ENCODE measurements at places on chromosomes 1 and 21.

GRCh38 chr1:114100148-114100547, 53.5 kb downstream of the SYT6 start:
- no peak for DNase-seq

- DNase-seq = no peak
Observed at GRCh38 chr1:33082575-33083108, 1.7 kb downstream of the AZIN2 start.

GRCh38 chr21:25457411-25457810, 149.9 kb downstream of the MRPL39 start:
- no peak for DNase-seq

DNA sequence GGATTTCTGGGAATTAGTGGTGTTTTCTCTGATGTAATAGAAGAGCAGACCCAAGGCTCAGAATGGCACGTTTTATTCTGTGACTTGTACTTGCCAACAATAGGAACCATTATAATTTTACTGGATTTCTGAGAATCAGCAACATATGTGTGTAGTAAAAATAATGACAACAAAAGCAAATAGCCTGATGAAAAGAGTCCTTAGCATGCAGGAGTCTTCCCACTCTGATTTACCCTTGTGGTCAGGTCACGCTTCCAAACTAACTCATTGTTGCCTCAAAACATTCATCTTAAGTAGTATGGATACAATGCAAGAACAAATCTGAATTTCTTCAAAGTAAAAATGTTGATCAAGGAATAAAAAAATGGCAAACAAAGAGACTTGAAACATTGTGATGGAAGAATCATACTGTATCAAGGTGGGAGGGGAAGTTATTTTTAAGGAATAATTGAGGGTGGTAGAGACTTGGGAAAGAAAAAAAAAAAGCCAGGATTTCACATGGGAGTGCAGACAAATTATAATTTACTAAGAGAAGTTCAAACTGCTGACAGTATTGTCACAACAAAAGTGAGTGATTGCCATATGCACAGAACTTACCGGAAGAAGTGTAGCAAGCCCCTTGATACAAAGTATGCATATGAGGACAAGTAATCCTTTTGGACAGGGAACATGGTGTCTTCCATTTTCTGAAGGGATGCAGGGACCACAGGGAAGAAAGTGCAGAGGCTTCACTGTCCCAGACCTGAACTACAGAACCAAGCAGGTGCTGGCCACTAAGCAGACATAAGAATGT, 31.2 kb upstream of the RGL1 start:
- DNase-seq = no peak

DNA sequence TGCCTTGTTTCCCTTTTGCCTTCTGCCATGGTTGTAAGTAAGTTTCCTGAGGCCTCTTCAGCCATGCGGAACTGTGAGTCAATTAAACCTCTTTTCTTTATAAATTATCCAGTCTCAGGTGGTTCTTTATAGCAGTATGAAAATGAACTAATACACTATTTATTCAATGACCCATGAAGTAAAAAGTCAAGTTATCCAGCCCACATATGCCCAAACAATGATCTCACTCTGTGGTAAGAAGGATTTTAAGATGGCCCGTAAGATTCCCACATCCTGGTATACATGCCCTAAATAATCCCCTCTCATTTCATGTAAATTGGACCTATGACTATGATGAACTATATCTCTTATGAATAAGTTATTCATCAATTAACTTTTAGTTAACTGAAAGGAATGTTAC, 1008.3 kb upstream of the B3GALT2 start:
- DNase-seq = no peak

DNA sequence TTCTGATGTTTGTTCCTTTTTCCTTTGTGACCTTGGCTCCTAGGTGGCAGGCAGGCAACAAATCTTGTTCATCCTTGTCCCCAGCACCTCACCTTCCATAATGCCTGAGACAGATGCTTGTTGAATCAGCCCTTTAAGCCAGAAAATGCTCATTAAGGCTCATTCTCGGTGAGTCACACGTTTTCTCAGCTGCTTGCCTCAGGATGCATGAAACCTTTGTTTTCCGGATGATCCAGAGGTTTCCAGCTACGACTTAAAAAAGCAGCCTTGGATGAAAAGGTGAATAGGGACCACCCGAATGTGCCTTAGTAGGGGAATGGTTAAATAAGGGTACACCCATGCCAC, 4.6 kb upstream of the ATP13A2 start:
- no peak for DNase-seq

DNA sequence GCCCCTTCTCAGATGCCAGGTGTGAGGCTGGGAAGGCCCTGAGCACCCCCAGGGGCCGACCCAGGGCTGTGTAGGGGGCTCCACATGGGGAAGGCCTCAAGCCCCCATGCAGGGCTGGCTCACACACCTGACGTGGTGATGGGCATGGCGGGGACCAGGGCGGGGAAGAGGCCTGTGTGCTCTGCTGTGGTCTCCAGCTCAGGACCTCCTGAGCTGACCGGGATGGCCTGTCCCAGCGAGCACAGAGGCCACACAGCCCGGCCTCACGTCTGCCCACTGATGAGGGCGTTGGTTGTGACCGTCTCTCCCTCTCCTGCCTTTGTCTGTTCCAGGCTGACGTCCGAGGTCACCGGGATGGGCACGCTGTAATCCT, 40.2 kb upstream of the COL6A1 start:
- DNase-seq = no peak

DNA sequence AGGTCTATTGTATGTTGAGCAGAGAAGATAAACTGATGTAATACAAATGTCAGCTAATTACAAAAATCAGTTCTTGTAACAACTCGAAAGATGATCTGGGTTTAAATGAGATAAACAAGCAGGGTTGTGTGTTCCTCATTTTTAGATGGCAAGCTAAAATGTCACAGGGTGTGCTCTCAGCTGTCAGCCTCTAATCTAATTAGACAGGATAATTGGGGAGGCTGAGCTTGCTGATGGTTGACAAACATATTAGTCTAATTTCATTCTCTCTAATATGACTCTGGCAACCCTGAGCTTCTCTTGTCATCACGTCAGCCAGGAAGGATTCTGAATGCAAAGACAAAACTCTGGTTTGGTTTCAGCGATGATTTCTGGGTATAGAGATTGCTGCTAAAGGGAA, 335.3 kb upstream of the KAZN start:
- DNase-seq = no peak

GRCh38 chr1:179881642-179882252, 338 bp upstream of the TOR1AIP1 start:
- DNase-seq = no peak

GRCh38 chr1:26378088-26378878, 5.7 kb upstream of the ZNF683 start:
- peak; percentile 71 for DNase-seq

DNA sequence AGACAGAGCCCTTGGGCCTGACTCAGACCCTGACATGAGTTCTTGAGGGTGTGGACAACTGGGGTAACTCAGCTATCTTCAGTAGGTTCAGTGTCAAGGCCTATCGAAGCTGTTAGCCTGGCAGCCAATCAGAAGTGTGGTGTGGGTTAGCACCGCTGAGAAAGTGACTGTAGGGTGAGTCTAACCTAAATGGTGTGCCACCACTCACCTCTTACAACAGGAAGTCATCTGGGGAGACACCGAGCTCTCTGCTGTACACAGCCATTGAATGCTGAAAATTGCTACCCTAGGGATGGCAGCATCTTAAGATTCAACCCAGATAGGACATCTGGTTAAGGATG, 44.6 kb downstream of the RASSF5 start:
- no peak for DNase-seq

DNA sequence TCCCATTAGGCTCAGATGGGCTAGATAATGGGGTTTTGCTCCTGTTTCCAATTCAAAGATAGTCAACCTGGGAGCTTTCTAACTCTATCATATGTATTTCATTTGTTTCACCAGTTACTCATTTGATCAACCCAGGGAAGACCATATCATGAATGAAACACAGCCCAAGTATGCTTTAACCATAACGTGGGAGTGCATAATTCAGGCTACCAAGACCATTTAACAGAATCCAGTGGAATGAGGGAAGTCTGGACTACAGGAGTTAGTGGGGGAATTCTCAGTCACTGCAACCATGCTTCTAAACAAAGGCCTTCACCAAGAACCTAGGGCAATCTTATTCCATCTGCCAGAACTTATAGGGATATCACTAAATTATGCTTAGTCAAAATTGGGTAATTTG, 15.0 kb upstream of the SLC16A1 start:
- DNase-seq = no peak

GRCh38 chr1:162168261-162168660, 98.8 kb downstream of the NOS1AP start:
- no peak for DNase-seq

GRCh38 chr1:8797216-8797615, 20.2 kb downstream of the RERE start:
- no peak for DNase-seq

DNA sequence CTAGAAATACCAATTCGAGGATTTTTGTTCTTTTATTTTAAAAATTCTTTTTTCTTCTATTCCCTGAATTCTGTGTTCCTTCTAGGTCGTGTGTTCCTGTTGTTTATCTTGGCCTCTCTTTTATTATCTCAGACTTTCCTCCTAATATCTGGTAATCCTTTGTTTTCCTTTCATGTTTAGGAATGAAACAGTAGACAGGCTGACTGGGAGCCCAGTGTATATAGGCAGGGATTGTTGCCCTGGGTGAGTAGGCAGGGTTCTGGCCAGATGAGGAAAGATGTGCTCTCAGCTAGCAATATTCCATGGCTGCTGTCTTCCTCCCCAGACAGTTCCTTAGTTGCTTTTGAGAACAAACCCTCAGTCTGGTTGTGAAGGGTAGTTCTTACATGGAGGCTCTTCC, 161.8 kb upstream of the PDE4B start:
- no peak for DNase-seq

GRCh38 chr1:217569021-217569420, 61.9 kb downstream of the GPATCH2 start:
- no peak for DNase-seq

- DNase-seq = no peak
Observed at GRCh38 chr1:59815892-59816291, 1.1 kb downstream of the HOOK1 start.

- DNase-seq = no peak
Observed at GRCh38 chr1:95039360-95040031, 33.3 kb downstream of the ALG14 start.

- no peak for DNase-seq
Observed at GRCh38 chr1:23593556-23594148, 34.4 kb upstream of the ID3 start.

DNA sequence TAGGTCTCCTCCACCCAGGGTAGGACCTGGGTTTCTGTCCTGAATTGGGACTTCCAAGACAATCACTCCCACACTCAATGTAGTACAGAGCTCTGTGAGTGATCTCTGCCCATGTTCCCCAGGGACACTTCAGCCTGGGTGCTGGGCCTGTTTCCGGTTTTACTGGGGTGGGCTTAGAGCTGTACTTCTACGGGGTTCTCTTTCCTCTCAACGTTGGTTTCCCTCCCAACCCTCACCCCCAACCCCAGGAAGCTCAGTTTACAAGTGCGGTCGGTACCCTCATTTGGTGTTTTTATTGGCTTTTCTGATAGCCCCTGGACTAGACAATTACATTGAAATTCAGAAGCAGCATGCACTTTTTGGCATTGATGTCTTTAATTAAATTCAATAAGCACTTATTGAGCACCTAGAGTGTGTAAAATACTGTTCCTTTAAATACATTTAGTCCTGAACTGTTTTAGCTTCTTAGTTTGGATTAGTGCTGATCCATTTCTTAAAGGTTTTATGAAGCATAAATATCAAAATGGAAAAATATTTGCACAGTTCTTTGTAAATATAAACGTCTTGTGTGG, 542 bp upstream of the XPR1 start:
- DNase-seq = no peak

DNA sequence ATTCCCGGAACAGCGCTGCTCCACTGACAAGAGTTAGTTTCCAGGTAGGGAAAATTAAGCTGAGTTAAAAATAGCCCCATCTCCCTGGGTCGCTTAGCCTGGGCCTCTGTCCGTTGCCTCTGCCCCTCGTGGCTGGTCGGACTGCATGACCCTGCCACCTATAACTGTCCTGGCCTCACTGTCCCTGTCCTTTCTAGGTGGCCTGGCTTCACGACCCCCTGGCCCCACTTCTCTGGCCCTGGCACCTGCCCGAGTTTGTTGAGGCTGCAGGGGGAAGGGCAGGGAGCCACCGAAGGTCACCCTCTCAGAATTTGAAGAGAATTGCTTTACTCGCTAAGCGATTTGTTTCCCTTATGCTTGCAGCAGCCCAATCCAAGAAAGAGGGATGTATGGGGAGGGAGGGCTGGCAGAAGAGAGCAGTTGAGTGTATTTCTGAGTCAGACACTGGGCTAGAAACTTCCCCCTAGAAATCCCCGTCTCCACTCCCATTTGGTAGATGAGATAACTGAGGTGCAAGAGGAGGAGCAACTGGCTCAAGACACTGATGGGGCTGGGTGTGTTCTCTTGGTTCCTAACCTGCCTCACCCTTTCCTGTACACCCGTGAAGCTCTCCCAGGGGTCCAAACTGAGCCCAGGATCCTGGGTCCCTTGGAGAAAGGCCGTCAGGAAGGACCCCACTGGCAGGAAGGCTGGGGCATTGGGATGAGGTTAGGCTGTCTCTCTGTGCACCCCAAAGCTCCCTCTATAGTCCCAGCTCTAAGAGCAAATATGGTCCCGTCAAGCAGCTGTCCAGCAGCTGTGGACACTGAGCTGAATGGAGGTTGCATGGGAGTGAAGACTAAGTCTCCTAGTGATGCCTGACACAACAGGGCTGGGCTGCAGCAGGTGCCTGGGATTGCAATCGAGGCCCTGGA, 2.9 kb upstream of the EDN2 start:
- DNase-seq = no peak

DNA sequence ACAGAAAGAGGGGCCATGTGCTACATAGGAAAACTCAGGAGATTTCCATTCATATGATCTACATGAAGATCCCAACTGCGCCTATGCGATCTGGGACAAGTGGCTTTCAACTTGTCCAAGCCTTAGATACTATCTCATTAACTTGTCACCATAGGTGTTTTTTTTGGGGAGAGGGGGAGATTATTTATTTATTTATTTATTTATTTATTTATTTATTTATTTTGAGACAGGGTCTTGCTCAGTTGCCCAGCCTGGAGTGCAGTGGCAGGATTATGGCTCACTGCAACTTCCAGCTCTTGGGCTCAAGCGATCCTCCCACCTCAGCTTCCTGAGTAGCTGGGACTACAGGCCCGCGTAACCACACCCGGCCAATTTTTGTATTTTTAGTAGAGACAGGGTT, 11.3 kb downstream of the FABP3 start:
- DNase-seq = no peak

- DNase-seq = no peak
Observed at GRCh38 chr1:80531182-80531581, 1269.6 kb upstream of the ADGRL2 start.

DNA sequence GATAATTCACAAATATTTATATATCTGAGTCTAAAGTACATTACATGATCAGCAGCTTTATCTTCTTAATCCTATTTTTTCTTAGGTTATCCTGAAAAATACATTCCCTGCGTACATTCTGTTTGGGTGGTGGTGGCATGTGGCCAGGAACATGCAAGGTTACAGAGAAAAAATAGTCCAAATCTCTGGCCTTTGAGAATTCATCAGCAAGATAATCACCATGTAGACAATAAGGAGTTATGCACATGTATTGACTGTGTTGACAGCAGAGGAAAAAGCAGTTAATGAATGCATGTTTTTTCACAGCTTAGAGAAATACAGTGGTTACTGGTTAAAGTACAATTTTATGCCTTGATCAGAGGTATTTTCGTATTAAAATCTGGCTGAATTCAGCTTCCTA, 49.0 kb downstream of the ABCA4 start:
- DNase-seq = no peak

- DNase-seq = no peak
Observed at GRCh38 chr21:38980416-38981313, 174.9 kb downstream of the ETS2 start.
